KBM-7 (cell line): ENCODE measurements at places on chromosomes 3 and 15.

DNA sequence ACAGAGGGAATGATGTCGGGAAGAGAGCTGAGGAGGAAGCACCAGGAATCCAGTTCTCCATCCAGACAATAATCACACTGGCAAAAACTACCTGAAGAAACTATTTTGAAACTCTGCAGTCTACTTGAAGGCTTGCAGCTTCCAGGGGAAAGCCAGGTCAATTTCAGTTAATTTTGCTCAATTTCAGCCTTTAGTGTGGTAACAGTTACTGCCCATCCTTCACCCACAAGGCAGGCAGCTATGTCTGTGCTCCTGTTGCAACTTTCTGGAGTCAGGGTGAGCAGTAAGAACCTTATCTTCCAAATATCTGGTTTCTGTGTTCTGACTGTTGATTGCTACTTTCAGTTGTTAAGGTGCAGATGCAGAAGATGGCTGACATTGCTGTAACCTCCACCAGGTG, 221.7 kb downstream of the ADAMTS17 start:
- DNase-seq, result no peak

GRCh38 chr15:63065262-63066221, 23.0 kb downstream of the TPM1 start:
- DNase-seq, result peak; percentile 29

- no peak for DNase-seq
These were observed 461.8 kb downstream of the SHQ1 start for GRCh38 chr3:72386327-72387000.

GRCh38 chr15:99981191-99981647, 248.0 kb upstream of the LYSMD4 start:
- no peak for DNase-seq

- DNase-seq, result peak; percentile 20
These were observed 15.8 kb downstream of the ABHD17C start for GRCh38 chr15:80710635-80711554.

DNA sequence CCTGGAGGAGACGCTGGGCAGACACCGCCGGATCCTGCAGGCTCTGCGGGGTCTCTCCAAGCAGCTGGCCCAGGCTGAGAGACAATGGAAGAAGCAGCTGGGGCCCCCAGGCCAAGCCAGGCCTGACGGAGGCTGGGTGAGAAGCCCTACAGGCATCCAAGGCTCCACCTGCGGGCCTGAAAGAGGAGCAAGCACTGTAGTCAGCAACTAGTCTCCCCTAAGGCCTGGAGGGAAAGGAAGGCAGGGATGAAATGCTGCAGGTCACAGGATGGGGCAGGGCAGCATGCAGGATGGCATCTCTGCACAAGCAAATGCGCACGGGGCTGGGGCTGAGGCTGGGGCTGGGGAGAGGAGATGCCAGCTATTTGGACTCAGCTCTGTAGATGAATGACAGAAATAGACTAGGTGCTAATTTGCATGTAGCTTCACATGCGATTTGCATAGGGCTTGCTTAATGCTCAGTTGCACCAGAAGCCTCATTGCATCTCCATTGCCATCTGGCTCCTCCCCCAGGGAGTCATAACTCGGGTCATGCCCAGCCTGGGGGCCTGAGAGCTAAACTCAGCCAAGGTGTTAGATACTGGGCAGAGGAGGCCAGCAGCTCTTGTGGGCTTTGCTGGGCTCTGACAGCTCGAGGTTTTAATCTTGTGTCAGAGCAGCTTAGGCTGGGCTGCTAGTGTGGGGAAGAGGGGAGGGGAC, 5.2 kb upstream of the CPLX3 start:
- DNase-seq, result no peak

DNA sequence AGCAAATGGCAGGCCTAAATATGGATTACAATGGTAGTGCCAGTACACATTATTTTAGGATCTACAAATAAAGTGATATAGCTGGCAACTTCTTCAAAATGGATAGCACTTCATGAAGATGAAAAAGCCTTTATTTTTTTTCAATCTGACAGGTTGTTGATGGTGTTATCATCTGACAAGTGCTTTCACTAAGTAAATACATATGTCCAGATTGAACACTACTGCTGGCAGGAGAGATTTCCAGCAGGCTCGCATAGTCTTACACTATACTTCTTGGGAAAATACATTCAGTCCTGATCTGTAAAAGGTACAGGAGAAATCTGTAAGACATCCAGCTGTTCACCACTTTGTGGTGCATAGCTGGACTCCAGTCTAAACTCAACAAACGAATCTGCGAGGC, 50.9 kb upstream of the ALCAM start:
- DNase-seq, result no peak

- no peak for DNase-seq
These were observed 32.0 kb downstream of the CORO2B start for GRCh38 chr15:68610825-68611224.

- DNase-seq, result no peak
These were observed 15.9 kb downstream of the ABHD2 start for GRCh38 chr15:89104172-89104564.

DNA sequence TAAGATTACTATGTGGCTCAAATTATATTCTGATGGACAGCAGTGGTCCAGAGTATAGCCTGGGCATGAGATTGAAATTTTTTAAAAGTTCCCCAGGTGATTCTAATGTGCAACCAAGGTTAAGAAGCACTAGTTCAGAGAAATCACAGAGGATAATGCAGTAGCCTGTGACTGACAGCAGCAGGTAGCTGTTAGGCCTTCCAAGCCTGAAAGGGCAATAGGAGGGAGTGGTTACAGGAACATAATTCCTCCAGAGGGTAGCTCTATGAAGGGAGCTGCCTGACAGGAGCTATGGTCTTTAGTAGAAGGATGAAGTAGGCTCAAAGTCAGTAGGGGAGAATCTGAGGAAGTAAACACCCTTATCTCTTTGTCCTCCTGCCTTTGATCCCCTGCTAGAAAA, 342.9 kb upstream of the PPP2R3A start:
- DNase-seq, result no peak

DNA sequence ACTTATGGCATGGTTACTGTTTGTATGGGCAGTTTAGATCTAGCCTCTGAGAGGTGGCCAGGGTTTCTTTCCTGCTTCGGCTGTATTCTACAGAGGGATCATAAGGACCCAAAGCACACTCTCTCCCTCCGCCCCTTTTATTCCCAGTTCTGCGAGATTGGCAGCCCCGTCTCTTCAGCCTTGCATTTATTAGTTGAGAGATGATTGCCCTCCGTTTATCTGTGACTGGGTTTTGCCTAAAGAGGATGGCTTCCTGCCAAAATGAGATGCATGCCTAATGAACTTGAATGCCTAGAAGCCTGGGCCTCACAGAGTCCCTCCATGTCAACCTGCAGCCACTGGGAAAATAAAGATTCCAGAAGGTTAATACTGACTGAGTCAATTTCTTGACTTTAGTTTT, 97.1 kb upstream of the CHL1 start:
- no peak for DNase-seq

GRCh38 chr3:87979527-87979926, 79.3 kb downstream of the CGGBP1 start:
- no peak for DNase-seq

DNA sequence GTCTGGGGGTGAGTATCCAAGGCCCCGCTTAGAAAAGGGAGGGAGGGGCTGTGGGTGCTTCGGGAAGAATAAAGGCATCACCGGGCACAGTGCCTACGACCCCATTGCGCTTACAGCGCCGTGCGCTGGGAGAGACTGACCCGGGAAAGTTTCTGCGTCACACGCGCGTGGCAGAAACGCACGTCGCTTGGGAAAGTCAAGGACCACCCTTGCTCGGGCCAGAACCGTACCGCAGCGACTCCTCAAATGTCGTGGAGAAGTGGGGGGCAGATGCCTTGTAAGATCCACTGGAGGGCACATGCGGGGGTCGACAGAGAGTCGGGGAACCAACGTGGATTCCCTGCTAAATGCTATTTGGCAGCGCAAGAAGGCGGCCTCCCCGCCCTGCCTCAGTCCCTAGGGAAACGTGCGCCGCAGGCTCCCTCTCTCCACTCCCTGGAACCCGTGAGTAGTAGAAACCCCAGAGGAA, 2.4 kb downstream of the ADAMTS9 start:
- no peak for DNase-seq

GRCh38 chr3:131505421-131505820, 2.6 kb upstream of the MRPL3 start:
- no peak for DNase-seq

GRCh38 chr3:148202386-148202785, 495.3 kb upstream of the AGTR1 start:
- peak; percentile 30 for DNase-seq

DNA sequence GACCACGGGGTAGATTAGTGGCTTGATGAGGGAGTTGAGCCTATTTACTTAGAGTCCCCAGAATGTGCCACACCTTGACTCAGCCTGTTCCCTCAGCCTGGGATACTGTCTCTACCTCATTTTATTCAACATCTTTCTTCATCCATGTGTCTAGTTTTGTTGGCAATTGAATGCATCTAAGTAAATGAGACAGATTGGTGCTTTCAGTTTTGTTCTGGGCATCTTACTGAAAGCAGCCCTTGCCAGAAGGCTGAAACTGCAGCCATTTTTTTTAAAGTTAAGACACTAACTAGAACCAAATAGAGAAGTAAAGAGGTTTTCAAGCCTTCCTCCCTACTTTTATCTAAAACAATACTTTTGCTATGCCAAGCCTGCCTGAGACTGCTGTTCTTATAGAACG, 246.8 kb downstream of the SLCO3A1 start:
- DNase-seq, result no peak

GRCh38 chr3:40718681-40719080, 193.9 kb downstream of the ZNF621 start:
- peak; percentile 29 for DNase-seq

GRCh38 chr3:94972066-94972465, 909.2 kb downstream of the NSUN3 start:
- peak; percentile 1 for DNase-seq

DNA sequence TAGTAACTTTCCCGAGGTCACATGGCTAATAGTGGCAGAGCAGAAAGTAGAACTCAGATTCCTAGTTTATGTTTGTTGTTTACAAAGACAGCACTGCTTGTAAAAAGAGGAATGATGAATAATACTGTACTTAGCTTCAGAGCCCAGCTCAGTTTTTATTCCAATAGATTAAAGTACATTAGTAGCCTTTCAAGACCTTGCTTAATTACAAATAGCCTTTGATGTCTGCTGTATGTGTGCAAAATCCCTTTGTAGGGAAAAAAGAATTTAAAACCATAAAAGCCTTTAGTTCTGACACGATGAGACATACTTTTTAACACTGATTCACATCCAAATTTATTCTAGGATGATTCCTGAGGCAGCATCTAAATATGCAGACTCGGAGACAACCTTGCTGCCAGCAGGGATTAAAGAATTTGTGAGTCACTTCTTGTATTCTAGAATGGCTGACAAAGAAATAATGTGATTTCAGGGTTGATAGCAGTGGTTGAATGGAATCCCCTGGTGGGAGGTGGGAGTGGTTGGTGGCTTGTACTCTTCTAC, 324.2 kb upstream of the TGFBR2 start:
- DNase-seq, result no peak

- peak; percentile 46 for DNase-seq
These were observed 8.1 kb downstream of the B2M start for GRCh38 chr15:44719293-44719999.

DNA sequence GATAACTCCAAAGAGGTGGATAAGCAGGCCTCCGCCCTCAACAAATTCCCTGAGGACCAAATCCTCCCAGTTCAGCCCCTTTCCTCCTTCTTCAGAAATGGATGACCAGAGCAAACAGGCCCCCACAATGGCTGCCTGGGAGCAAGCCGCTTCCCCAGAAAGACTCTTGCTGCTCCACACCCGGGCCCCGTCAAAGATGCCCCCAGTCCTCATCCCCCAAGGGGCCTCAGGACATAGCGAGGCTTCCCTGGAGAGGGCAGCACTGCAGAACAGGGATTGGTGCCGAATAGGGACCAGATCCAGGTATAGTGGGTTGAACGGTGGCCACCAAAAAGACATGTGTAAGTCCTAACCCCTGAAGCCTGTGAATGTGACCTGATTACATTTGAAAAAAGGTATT, 502.3 kb downstream of the SHQ1 start:
- DNase-seq, result no peak

- peak; percentile 78 for DNase-seq
These were observed 1.3 kb downstream of the ISL2 start for GRCh38 chr15:76337696-76338485.

- DNase-seq, result no peak
These were observed 9.1 kb downstream of the CIDEC start for GRCh38 chr3:9870978-9871377.

GRCh38 chr15:101112336-101113113, 139.3 kb downstream of the CHSY1 start:
- DNase-seq, result no peak

- DNase-seq, result no peak
These were observed 4.4 kb downstream of the TMEM45A start for GRCh38 chr3:100496711-100497261.

- DNase-seq, result no peak
These were observed 52.7 kb downstream of the NFKBIZ start for GRCh38 chr3:101902041-101902440.

DNA sequence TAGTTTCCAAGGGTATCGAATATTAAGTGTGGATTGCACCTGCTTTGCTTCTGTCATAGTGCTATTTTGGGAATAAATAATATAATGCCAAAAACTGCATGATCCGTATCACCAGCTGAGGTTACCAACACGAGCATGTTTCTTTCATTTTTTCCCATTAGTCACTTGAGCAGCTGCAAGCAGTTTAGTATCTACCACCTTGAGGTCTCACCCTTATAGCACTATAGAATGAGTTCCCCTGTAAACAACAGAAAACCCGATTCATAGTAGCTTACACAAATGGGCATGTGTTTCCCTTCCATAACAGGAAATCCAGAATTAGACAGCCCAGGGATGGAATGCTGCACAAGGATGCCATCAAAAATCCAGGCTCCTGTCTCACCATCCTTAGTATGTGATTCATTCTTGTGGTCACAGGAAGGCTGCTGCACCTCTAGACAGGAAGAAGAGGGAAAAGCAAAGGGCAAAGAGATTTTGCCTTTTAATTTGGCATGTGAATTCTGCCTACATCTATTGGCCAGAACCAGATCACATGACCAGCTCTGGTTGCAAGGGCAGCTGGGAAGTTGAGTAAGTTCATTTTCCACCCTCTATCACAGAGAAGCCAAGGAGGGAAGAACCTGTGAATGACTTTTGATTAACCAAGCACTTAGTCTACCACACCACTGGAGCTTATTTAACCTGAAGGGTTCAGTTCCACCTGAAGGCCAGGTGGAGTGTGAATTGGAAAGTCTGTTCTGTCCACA, 91.3 kb upstream of the SLC25A36 start:
- DNase-seq, result no peak

- peak; percentile 35 for DNase-seq
These were observed 51.6 kb downstream of the ATP10A start for GRCh38 chr15:25811481-25811906.

DNA sequence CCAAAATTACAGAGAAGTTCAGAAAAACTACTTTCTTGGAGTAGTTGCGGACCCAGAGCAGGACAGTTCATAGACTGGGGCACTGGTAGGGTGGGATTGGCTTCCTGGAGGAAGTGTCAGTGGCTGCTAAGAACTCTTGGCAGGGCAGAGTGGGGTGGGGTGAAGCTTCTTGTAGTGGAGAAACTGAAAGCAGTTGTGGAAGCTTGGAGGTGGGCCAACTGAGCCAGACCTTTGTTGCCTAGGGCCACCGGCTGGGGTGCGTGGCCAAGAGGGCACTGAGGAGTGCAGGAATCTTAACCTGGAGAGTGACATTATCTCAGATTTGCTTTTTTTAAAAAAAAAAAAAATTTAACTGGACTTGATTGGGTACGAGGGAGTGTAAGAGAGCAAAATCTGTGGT, 3.1 kb downstream of the KAT2B start:
- DNase-seq, result peak; percentile 33
